Activated naive CD4-positive, alpha-beta T cell treated with anti-CD3 and anti-CD28 coated beads, Interleukin-2, amount 10 ng/mL, durations not matched to agents 7 days and 5 days (primary cell): ENCODE measurements at places on chromosomes 3 and 15.

DNA sequence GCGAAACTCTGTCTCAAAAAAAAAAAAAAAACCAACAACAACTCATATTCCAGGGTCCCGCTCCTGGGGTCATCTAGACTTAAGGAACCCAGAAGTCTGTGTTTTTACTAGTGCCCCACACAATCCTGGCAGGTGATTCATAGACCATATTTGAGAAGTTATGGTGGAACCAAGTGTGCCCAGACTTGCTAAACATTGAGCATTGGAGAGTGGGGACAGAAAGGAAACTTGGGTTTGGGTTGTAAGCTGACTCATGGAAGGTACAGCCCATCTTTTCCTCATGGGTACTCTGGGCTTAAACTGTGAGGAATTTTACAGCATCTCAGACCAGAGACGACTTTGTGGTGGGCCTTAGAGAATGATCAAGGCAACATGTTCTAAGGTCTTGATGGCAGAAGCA lies 18.3 kb upstream of the IGF2BP2 start:
- no peak for DNase-seq

- DNase-seq: no peak
These were observed 65.3 kb upstream of the NANOGP8 start for GRCh38 chr15:35150361-35150760.

- DNase-seq: peak; percentile 49
These were observed 41.1 kb upstream of the AP3B2 start for GRCh38 chr15:82750831-82751180.

DNA sequence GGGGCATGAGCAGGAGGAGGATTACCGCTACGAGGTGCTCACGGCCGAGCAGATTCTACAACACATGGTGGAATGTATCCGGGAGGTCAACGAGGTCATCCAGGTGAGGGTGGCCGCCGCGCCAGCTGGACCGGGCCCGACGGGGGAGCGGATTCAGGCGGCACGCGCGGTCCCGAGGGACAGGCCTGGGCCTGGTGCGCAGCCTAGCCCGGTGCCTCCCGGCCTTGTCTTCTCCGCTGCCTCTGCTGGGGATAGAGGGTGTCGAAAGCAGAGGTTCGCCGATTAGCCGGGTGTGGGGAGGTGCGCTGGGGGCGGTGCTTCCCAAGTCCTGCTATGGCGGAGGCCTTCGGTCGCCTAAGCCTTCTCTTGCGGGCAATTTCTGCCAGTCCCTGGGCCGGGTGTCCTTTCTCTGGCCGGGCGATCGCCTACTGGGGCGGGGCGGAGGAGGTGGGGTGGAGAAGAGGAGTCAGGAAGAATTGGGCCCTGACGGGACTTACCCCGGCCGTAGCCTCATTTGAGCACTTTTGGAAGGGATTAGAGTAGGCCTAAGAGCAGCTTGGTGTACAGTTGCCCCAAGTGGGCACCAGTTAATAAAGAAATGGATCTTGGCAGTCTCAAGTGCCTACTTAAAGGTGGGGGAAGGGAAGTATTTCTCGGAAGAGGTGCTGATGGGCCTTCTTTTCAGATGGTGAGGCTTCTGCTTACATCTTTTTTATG lies 940 bp downstream of the ARIH1 start:
- peak; percentile 92 for DNase-seq

DNA sequence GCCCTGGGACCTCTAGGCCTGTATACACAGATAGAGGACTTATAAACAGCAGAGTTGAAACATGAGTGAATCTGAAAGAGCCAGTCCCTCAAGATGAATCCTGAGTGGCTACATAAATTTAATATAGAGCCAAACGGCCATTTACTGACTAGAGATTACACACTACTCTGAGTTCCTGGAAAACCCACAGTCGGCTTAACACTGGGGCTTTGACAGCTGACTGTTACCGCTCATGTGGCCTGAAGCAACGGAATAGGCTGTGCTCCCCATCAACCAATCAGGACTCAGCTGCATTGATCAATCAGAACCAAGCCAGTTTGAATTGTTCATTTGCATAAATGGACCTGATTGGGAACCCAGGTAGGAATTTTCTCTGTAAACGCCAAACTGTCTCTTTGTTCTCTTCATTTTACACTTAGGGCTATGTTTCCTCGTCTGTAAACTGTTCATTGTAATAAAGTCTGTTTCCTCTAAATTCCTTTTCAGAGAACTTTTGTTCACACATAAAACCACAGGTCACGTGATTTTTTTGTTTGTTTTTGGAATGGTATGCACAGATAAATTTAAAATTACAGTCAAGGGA lies 40.5 kb downstream of the CCNL1 start:
- peak; percentile 55 for DNase-seq

- DNase-seq: no peak
These were observed 36.7 kb downstream of the PXYLP1 start for GRCh38 chr3:141268306-141268705.

DNA sequence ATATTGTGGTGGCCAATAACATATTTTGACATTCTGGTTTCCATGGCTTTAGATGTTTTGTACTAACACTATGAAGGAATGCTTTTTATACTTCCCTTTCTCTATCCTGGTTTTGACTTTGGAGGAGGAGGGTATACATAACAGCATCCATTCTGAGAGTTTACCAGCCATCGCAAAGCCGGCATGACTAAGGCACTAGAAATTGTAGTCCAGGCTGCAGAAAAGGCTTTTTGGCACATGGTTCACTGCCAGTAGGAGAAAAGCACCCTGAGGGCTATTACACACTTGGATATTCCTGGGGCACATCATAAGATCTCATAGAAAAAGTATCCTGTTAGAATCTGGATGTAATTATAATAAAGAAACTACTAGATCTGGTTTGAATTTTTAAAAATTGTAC lies 101.8 kb downstream of the STT3B start:
- DNase-seq: no peak

DNA sequence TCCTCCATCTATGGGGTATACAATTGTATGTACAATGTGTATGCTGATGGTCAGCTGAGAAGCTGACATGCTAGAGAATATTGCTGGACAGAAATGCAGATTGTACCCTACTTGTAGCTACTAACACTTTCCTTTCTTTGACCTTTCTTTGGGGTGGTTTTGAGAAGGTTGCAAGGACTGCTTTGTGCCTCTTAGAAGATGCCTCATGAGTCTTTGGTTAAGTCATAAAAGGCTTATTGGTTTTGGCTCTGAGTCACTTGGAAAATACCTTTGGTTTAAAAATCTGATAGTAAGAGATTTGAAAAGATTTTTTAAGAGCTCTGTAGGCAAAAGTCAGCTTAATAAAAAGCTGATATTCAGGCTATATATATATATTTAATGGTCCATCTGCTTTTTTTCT lies 71.5 kb downstream of the ZMAT3 start:
- no peak for DNase-seq

DNA sequence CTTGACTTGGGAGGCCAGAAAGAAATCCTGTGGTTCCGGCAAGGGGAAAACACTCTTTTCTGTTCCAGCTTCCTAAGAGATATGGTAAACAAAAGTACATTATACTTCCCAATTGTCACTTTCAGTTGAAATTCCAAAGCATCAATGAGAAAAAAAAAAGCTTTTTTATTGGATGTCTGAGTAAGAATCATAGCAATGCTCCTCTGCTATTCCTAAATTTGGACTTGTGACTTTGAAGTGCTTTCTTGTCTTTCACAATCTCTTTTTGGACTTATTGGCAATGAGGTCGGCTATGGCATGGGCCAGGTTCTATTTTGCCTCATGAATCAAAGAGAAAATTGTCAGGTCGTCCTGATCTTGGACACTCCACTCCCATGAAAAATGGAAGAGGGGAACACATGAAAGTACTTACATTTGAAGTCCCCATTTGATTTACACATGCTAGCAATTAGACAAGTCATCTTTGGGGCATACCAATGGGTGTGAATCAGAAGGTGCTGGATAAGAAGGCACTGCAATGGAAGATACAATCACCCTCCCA lies 170.5 kb downstream of the GREM1 start:
- DNase-seq: no peak

- no peak for DNase-seq
These were observed 9.2 kb downstream of the LZTFL1 start for GRCh38 chr3:45832699-45833098.

GRCh38 chr3:99929745-99930139 lies 112.1 kb downstream of the CMSS1 start:
- DNase-seq: no peak

DNA sequence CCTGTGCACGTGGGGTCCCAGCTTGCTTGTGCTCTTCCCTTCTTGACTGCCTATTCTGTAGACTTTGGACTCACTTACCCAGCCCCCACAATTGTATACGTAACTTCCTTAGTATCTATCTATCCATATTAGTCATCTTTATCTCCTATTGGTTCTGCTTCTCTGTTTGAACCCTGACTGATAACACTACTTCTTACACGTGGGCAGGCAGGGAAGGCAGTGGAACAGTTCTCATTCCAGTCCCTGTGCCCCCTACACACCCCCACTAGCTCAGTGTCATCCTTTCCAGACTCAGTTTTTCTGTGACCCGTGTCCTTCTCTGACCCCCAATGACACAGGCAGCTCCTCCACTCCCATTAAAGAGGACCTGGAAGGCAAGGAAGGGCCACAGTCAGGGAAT lies 74.2 kb upstream of the FBN1 start:
- DNase-seq: no peak

- no peak for DNase-seq
These were observed 154.7 kb upstream of the GOLIM4 start for GRCh38 chr3:168250415-168250861.

- no peak for DNase-seq
These were observed 120.5 kb downstream of the BBX start for GRCh38 chr3:107643038-107643883.

DNA sequence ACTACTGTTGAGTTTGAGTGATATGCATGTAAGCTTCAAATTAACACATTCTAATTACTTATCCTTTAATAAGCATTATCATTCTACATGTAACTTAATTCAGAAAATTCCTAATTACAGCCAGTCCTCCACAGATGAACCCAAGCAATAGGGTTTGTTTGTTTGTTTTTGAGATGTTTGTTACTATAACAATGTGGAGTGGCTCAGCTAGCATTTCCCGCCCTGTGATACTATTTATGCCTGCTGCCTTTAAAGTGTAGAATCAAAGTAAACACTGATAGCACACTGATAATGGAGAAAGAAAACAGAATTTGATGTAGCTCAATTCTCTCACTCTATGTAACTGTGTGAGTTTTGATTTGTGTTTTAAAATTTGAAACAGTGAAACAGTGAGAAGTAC lies 105.1 kb upstream of the IGF1R start:
- no peak for DNase-seq

GRCh38 chr3:167484551-167484950 lies 10.7 kb upstream of the SERPINI2 start:
- no peak for DNase-seq

DNA sequence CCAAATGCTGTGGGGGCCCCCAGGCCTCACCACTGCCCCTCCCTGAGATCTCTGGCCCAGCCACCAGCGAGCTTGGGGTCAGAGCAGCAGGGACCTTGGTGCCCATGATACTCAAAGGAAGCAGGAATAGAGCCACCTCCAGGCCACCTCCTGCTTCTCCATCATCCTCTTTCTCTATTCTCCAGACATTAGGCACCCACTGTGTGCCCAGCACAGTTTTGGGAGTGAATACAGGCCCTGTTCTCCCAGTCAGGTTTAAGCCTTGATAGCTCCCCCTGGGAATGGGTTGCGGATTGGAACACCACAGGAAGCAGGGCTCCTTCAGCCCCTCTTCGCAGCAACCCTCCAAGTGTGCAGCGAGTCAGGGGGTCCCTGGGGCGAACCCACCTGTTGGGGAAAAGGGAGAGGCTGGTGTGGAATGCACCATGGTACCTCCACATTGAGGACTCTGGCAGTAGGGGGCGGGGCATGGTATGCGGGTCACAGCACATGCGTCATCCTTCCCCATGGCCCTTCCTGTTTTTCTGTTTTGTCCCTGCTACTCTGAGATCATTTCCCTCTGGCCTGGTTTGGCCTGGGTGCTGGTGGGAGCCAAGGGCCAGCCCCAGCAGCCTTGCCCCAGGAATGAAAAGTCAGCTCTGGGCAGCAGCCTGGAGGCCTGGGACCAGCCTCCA lies 14.2 kb upstream of the SEMA3B start:
- DNase-seq: no peak

- DNase-seq: peak; percentile 43
These were observed 31.0 kb upstream of the ZCWPW2 start for GRCh38 chr3:28317438-28318022.

- no peak for DNase-seq
These were observed 402.8 kb upstream of the RARB start for GRCh38 chr3:25025236-25025635.

DNA sequence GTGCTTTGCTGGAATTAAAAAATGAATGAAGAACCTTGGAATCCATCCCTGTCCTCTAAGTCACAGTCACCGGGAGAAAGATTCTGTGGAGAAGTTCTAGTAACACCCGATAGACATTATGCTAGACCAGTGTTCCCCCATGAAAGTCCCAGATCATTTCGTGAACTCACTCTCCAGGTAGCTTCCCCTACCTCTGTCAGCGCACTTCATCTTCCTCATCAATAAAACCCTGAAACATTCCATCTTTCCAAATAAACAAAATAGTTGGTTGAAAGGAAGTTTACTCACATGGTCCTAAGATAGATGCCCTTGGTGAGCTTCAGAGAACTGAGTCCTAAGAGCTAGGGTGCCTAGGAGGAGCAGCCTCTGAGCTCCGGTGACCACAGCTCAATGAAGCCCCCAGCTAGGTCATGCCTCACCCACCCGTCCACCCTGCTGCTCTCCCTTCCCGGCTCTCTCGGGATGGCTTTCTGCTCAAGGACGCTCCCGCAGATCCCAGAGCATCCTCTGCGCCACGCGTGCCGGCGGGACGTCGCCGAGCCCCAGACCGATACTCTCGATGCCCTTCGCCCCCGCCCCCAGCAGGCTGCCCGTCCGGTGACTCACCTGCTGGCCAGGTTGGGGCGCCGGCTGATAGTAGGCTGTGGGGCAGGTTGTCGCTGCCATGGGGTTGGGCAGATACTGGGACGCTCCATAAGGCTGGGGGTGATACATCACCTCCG lies 776 bp downstream of the VGLL3 start:
- DNase-seq: no peak

- no peak for DNase-seq
These were observed 84.3 kb downstream of the SHQ1 start for GRCh38 chr3:72763751-72764440.

GRCh38 chr3:10204921-10205320 lies 40.2 kb downstream of the IRAK2 start:
- no peak for DNase-seq

- DNase-seq: peak; percentile 47
These were observed 43.2 kb downstream of the ARHGEF3 start for GRCh38 chr3:56758539-56758981.

GRCh38 chr3:7917443-7918151 lies 584.0 kb upstream of the LMCD1 start:
- no peak for DNase-seq

- no peak for DNase-seq
These were observed 713.5 kb upstream of the ARPP21 start for GRCh38 chr3:34925851-34926250.
